ENCODE measurements at places on chromosomes 1 and 21.

GRCh38 chr1:186730951-186731729, 50.9 kb upstream of the PTGS2 start:
- no peak for DNase-seq

DNA sequence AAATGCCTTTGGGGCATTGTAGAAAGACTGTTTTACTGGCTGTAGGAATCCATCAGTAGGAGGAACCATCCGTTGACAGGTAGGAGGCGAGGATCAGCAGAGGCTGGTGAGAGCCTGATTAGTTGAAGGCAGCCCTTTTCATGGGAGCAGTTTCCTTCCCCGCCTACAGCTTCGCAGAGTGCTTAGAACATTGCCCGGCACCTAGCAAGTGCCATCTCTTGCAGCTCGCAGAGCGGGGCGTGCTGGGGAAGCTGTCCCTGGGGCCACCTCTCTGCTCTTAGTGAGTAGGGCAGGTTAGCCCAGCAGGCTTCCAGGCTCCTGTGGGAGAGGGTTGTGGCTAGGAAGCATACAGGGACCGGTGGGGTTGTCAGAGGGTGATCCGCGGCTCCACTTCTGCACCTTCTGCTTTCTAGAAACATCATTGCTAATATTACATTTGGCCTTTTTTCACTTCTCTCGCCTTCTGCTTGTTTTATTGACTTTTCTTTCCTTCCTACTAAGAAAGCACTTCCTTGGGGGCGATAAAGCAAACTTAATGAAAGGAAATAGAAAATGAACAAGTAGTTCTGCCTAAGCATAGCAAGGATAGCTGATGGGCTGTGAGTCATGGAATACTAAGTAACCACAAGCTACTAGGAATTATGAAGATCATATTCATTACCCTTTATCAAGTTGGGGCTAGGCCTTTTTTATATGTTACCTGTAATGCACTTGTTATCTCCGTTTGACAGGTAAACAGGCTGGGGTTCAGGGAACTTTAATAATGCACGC, 176.7 kb downstream of the GALNT2 start:
- no peak for DNase-seq

- DNase-seq = no peak
These were observed 67.4 kb downstream of the ARHGEF10L start for GRCh38 chr1:17606826-17607440.

DNA sequence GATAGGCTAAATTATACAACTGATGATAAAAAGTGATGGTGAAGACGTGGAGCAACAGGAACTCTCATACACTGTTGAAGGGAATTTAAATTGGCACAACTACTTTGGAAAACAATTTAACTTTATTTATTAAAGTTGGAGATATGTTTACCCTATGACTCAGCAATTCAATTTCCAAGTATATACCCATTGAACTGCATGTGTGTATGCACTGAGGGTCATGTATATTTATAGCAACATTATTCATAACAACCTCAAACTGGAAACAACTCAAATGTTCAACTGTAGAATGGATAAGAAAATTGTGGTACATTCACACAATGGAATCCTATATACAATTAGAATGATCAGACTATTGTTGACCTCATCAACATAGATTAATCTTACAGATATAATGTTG, 16.5 kb upstream of the BCAS2 start:
- no peak for DNase-seq

GRCh38 chr1:100611086-100611485, 73.1 kb downstream of the GPR88 start:
- DNase-seq = no peak

DNA sequence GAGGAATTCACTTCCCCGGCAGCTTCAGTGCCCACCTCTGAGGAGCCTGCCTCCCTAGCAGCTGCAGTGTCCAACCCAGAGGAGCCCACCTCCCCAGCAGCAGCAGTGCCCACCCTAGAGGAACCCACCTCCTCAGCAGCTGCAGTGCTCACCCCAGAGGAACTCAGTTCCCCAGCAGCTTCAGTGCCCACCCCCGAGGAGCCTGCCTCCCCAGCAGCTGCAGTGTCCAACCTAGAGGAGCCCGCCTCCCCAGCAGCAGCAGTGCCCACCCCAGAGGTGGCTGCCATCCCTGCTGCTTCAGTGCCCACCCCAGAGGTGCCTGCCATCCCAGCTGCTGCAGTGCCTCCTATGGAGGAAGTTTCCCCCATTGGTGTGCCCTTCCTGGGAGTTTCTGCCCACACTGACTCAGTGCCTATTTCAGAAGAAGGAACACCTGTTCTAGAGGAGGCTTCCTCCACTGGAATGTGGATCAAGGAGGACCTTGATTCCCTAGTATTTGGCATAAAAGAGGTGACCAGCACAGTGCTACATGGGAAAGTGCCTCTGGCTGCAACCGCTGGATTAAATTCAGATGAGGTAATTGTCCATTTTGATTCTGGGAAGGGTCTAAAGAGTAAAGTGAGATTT, 77.4 kb upstream of the BMP8A start:
- DNase-seq = no peak

- no peak for DNase-seq
These were observed 58.4 kb downstream of the ASH1L start for GRCh38 chr1:155504207-155504606.

DNA sequence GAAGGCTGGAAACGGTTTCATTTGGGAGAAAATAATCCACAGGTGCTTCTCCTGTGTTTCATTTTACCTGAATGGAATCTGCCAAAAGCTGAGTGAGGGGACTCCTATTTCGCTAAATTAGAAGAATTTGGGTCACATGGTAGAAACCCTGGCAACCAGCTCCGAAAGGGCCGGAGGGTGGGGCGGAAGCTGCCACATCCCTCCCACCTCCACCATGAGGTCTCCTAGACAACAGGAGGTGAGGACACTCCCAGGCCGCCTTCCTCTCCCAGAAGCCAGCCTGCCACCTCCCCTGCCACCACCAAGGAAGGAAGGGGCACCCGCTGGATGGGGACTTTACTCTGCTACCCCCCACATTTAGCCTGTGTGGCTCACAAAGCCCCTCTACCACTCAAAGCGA, 199.9 kb upstream of the ZC3H12A start:
- DNase-seq = no peak

GRCh38 chr1:37032660-37033354, 1.5 kb downstream of the GRIK3 start:
- DNase-seq = no peak
